ENCODE measurements at places on chromosomes 12 and 14. TPM values are rescaled to one million over a fixed set of nuclear protein-coding genes. Genes with fewer than 3 reads are reported as not detected.

The ANKRD33 gene
- not detected for total RNA-seq

DNA sequence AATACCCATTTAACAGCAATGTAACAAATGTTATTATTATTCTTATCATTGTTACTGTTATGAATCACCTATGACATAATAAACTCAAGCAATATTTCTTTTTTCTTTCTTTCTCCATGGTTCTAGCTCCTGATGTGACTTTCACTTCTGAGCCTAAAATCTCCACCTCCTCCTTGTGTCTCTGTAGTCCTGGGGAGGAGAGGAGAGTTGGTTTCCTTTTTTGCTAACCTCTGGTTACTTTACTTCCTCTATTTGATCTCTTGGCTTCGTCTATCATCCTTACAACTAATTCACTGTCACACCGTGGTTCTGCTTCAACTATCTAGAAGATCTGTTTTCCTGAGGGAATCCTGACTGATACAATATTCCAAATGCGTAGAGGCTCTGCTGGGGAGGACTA is 456.6 kb downstream of the VRK1 start:
- no peak for DNase-seq

- no peak for DNase-seq
Measured at GRCh38 chr12:64714551-64714968, 44.6 kb downstream of the GNS start.

The MMP17 gene
- 4.7 TPM for total RNA-seq

DNA sequence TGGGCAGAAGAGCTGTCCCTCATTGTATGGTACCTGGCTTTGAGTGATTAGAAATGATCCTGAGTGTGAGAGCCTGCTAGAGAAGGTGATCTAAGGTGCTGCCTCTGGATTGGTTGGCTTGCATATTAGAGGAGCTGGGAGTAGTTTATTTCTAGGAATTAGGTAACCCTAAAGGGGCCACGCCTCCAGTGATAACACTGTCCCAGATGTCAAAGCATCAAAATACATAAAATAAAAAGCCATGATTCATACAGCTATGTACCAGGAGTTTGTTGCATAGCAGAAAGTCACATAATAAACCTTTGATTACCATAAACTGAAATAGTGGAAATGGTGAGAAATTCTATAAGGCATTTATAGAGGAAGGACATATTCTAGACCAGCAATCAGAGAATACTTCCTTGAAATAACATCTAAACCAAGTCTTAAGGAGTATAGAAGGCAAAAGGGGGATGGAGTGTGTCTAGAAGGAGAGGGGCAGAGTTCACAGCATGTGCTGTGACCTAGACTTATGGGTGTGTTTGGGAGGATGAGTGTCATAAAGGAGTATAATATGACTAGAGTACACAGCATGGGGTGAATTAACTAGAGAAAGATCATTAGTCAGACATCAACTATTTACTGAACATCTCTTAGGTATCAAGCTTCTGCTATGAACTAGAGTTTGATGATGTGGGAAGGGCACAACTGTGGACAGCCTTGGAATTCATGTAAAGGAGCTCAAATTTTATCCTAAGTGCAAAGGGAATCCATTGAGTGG is 686.4 kb downstream of the GALC start:
- no peak for DNase-seq

GRCh38 chr14:88248606-88249005 is 74.5 kb downstream of the KCNK10 start:
- DNase-seq: no peak

The PCNX1 gene
- 89.0 TPM for total RNA-seq

The A2ML1 gene
- total RNA-seq: not detected

GRCh38 chr12:49482095-49483051 is 56.5 kb upstream of the KCNH3 start:
- DNase-seq: no peak

GRCh38 chr12:130353081-130353480 is 15.4 kb downstream of the PIWIL1 start:
- no peak for DNase-seq

DNA sequence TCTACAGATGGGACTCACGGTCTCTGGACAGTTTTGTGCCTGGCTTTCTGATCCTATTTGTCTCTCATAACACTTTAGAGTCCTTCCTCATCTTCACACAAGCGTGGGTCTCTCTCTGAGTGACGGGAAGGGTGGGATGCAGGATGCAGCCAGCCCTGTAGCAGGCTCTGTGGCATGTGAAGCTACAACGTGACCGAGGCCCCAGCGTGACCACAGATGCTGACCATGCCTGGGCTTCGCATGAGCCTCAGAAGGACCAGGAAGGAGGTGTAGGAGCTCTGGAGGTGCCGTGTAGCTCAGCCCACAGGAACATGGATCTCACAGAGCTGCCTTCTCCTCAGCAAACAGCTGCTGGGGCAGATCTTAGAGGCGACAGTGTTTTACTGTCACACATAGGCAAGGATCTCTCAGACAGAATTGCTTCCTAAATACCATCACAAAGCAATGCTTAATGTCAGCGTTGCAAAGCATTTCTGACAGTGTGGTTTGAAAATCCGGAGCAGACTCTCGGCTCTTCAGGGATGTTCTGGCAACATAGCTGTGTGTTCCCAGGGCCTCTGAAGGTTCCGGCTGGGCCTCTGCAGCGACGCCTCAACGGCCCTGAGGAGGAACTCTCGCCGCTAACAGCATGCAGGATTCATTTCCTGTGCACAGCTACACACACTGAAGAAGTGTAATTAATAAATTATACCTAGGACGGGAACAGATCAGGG is 21.9 kb downstream of the ANKLE2 start:
- no peak for DNase-seq

- no peak for DNase-seq
Measured at GRCh38 chr12:71135812-71136176, 22.0 kb downstream of the TSPAN8 start.

- DNase-seq: peak; percentile 59
Measured at GRCh38 chr12:2666846-2667245, 127.9 kb upstream of the FKBP4 start.

- no peak for DNase-seq
Measured at GRCh38 chr14:72946491-72946890, 20.2 kb downstream of the DCAF4 start.

- DNase-seq: peak; percentile 37
Measured at GRCh38 chr14:24052656-24053547, 1.1 kb downstream of the CARMIL3 start.

- no peak for DNase-seq
Measured at GRCh38 chr12:31089072-31089471, 15.4 kb downstream of the DDX11 start.

The PLEKHG7 gene
- not detected for total RNA-seq

The ALDH6A1 gene
- total RNA-seq: 42.1 TPM

- DNase-seq: no peak
Measured at GRCh38 chr14:60184146-60184904, 19.1 kb upstream of the DHRS7 start.

- no peak for DNase-seq
Measured at GRCh38 chr14:61444215-61444768, 122.9 kb downstream of the PRKCH start.

The OTOGL gene
- total RNA-seq: not detected

GRCh38 chr12:10388624-10389413 is 1.0 kb downstream of the KLRK1 start:
- DNase-seq: no peak

DNA sequence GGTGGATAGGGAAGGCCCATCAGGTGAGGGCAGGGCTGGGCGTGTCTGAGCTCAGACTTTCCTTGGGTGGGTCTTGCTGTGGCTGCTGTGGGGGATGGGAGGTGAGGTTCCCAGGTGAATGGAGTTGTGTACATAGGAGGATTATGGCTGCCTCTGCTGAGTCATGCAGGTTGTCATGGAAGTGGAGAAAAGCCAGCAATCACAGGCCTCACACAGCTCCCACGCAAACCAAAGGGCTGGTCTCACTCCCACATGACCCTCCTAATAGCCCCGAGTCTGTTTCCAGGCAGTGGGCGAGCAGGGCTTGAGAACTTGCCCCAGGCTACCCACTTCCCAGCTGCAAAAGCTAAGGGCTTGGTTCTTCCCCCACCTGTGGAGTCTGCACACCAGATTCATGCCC is 149.5 kb downstream of the IPO8 start:
- DNase-seq: no peak

The NID2 gene
- total RNA-seq: 66.2 TPM

The ZDHHC22 gene
- not detected for total RNA-seq

The GLIPR1L1 gene
- total RNA-seq: not detected

- DNase-seq: no peak
Measured at GRCh38 chr12:90211017-90211416, 502.4 kb upstream of the ATP2B1 start.

GRCh38 chr12:95944108-95944704 is 1.1 kb downstream of the AMDHD1 start:
- no peak for DNase-seq

GRCh38 chr14:101234999-101235334 is 326.3 kb upstream of the DIO3 start:
- DNase-seq: no peak

The PSEN1 gene
- 55.3 TPM for total RNA-seq

DNA sequence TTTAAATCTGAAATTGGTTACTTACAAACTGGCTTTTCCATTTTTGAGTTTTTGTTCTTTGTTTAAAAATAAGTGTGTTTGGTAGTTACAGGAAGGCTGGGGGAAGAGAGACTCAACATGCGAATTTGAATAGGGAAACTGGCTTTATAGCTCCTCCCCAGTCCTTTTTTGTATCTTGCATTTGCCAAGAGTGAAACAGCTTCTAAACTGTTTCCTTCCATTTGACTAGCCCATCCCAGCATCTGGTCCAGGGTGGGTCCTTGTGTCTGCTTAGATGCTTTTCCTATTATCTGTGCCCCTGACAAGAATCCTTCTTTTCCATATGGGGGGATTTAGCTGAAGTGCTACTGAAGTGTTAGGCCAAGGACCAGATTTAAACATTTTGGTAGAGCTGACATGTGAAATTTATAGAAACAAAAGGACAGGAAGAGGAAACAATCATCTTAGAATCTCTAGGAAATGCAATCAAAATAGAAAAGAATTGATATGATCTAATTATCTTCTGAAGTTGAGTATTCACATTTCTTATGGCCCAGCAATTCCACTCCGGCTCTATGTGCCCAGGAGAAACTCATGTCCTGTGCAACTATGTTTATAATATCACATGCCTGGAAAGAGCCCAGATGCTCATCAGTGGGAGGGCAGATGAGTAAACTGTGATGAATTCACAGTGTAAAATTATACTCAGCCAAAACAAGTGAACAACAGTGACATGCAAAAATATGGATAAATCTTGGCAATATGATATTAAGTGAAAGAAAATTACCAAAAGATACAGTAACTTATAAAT is 7.4 kb downstream of the SMOC1 start:
- no peak for DNase-seq

The PPM1H gene
- 5.1 TPM for total RNA-seq

The AREL1 gene
- total RNA-seq: 31.9 TPM

The MYL2 gene
- total RNA-seq: not detected

The EPYC gene
- not detected for total RNA-seq

- DNase-seq: no peak
Measured at GRCh38 chr12:81417056-81417455, 339.2 kb downstream of the ACSS3 start.

Measured in mesenteric fat pad (tissue), 1 donor.